Ammon's horn (tissue), 1 donor: ENCODE measurements at places on chromosomes 3 and 15.

DNA sequence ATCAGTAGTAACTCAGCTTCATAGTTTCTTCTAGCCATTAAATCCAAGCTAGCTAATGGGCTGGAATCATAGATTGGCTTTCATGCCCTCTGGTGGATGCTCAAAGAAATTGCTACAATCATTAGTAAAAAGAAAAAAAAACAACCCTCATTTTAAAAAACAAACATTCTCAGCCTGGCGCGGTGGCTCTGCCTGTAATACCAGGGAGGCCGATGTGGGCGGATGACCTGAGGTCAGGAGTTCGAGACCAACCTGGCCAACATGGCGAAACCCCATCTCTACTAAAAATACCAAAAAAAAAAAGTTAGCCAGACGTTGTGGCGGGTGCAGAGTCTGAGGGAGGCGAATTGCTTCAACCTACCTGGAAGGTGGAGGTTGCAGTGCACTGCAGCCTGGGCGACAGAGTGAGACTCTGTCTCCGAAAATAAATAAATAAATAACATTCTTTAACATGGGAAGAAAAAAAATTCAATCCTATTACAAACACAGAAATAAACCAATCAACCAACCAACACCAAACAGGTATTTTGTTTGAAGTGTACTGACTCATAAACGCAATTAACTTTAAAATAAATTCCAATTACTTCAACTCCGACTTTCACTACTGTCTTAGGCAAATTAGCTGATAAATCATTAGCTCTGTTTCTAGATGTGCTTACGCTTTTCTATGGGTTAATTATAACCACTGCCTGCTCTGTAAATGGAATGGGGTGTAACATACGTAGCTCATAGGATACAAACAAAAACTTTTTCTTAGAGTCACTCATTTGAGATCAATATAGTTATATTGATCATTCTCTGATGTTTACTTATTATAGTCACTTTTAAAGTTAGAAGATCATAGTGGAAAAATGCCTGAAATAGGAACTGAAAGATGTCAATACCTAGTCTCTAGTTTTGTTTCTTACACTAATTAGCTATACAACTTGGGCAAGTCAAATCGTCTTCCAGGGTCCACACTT lies 24.9 kb downstream of the TMEM207 start:
- DNase-seq = peak; percentile 80

- DNase-seq = no peak
Observed at GRCh38 chr3:137766041-137766875, 2.1 kb downstream of the SOX14 start.

GRCh38 chr3:40800343-40800742 lies 275.6 kb downstream of the ZNF621 start:
- DNase-seq = no peak

- no peak for DNase-seq
Observed at GRCh38 chr3:184674626-184675025, 37.2 kb downstream of the MAGEF1 start.

GRCh38 chr3:177647341-177647740 lies 450.1 kb upstream of the TBL1XR1 start:
- no peak for DNase-seq

- peak; percentile 21 for DNase-seq
Observed at GRCh38 chr3:104396974-104397669, 969.6 kb upstream of the ALCAM start.

DNA sequence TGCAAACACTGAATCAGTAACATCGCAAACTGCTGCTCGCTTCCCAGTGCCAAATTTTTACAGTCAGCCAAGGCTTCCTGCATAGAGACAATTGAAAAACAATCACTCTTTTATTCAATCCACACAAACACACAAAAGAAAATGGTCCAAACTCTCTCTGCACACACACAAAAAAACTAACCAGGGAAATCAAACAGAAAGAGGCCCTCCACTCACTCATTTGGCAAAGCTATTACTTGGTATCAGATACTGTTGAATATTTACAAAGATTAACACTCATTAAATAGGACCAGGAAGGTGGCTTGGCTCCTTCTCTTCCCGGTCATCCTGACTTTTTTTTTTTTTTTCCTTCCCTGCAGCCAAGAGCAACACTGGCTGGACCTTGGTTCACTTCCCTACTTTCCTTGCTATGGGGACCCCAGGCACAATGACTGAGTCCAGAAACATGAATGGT lies 62.4 kb upstream of the SPATA12 start:
- DNase-seq = peak; percentile 69

- no peak for DNase-seq
Observed at GRCh38 chr3:30664884-30665283, 58.5 kb downstream of the TGFBR2 start.

DNA sequence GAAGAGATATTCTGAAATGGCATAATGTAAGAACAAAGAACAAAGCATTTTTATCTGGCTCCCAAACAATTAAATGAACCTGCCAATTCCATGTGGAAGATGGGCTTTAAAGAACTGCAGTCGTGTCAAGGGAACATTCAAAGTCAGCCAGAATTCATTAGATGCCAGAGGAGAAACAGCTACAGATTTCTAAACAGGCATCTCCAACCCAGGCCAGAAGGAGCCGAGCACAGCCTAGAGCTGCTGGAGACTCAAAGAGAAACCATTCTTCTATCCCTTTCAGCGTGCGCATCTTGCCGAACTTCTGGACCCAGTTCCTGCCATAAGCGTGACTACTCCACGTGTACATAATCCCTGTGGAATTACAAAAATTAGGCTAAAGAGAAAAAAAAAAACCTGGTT lies 60.4 kb downstream of the MB21D2 start:
- DNase-seq = peak; percentile 23

DNA sequence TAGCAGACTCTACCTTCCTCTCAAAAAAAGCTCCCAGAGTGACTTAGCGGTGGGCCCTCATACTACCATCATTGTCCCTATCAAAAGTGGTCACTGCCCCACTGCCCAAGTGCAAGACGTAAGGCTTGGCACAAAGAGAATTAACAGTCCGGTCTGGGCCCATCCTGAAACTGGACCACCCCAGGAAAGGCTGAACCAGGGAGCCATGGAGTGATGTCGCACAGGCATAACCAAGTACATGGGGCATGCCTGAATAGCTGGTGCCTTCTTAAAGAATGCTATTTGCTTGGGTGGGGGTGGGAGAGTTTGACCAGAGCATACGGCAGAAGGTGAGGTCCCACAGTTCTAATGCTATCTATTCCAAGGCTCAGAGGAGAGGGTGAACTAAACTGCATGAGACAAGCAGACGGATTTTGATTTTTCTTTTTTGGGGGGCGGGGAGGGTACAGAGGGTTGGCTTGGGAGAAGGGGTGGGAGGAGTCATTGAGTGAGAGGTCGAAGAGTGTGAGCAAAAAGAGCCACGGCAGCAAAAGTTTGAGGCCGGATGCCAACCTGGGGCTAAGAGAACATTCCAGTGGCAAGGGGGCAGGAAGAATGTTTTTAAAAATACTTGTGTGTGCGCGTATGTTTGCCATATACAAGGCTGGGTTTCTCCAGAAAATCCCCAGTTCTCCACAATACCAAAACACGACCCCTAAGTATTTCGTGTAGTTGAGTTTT lies 50.2 kb downstream of the FAM174B start:
- DNase-seq = no peak

DNA sequence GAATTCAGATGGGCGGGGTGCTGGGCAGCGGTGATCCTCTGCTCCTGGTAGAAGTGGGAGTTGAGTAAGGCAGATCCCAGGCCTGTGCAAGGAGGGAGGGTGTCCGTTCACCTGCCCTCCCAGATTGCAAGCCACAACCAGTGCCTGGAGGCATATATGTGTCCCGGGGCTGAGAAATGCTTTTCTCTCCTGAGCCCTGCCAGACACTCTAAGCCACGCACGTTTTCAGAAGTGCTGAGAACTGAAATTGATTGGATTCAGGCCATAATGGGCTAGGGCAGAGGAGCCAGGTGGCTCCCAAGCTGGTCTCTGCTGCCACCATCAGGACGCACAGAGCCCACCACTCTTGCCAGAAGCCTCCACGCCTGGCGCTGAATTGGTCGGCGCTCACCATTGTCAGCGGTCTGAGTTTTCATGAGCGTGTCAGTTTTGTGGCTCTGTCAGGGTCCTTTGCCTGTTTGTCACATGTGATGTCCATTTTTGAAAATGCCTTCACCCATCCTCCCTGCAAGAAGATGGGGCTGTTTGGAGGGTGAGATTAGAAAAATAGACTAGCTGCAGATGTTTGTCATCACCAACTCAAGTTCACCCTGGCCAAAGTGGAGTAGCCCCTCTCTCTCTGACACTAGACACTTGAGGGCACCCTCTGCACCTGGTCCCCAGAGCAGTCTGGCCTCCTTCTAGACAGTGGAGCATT lies 15.4 kb upstream of the BFSP2 start:
- DNase-seq = peak; percentile 89

DNA sequence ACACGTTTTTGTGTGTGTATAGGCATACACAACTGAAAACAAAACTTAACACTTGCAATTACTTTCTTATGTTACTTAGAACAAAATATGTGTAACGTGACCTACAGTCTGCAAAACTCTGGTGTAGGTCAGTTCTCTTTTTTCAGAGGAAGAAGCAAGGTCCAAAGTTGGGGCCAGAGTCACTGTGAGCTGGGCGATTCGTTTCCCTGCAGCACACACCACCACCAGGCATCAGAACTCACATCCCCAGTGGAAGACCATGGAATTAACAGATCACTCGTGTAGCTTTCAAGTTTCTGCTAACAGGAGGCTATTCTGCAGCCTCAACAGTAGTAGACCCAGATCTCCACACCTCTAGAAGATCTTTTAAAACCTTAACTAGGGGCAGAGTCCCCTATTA lies 25.8 kb downstream of the ANP32A start:
- peak; percentile 71 for DNase-seq

- no peak for DNase-seq
Observed at GRCh38 chr3:139571711-139572110, 32.2 kb upstream of the RBP1 start.

GRCh38 chr3:113844622-113845222 lies 6.1 kb downstream of the GRAMD1C start:
- DNase-seq = peak; percentile 48

DNA sequence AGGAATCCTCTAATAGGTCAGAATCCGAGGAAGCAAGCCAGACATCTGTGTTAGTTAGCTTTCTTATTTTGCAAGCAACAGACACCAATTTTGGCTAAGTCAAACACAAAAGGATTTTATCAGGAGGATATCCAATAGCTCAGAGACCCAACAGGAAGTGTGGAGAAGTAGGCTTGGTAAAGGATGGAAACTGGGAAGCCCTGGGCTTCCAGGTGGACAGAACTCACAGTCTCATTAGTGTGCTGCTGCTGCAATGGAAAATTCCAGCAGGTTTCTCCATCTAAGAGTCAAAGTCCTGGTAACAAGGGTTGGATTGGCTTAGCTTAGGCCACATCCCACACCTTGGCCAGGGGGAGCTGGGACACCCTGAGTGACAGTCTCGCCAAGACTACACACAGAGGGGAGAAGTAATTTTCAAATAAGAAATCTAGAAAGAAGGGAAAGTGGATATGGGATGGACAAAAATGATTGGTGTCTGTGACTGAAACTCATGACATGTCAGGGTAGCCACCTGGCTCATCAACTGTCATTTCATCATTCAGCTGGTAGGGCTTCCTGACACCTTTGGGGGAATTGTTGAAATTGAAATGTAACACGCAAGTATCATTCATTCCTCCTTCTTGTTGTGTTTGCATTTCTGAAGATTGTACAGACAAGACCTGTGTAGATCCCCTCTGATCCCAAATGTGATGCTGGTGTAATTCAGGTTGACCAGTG lies 158.6 kb downstream of the THSD4 start:
- no peak for DNase-seq

DNA sequence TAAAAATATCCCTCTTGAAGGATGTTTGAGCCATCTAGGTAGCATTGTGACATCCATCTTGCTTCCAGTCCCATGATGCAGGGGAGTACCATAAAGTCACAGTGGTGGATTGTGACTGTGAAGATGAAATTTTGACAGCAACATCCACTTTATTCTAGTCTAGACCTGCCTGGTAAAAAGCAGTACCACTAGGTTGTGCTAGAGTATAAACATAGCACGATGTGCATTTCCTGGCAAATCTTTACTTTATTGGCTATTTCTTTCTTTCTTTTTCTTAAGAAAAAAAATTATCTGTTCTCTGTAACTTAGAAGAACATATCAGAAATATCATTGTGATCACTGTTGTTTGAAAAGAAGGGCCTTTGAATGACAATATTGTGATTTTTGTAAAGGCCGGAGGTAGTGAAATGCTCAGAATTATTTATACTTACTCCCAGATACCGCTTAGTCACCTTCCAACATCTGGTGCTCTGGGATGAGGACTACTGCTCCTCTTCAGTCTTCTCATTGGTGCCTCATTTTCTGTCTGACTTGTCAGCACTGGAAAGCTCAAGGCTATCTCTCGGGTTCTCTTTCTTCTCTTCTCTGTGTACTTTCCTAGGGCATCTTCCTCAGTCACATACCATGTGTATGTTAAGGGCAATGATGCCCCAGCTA lies 35.6 kb downstream of the AGBL1 start:
- peak; percentile 10 for DNase-seq

- DNase-seq = peak; percentile 61
Observed at GRCh38 chr3:184234224-184234623, 4.8 kb downstream of the VWA5B2 start.

DNA sequence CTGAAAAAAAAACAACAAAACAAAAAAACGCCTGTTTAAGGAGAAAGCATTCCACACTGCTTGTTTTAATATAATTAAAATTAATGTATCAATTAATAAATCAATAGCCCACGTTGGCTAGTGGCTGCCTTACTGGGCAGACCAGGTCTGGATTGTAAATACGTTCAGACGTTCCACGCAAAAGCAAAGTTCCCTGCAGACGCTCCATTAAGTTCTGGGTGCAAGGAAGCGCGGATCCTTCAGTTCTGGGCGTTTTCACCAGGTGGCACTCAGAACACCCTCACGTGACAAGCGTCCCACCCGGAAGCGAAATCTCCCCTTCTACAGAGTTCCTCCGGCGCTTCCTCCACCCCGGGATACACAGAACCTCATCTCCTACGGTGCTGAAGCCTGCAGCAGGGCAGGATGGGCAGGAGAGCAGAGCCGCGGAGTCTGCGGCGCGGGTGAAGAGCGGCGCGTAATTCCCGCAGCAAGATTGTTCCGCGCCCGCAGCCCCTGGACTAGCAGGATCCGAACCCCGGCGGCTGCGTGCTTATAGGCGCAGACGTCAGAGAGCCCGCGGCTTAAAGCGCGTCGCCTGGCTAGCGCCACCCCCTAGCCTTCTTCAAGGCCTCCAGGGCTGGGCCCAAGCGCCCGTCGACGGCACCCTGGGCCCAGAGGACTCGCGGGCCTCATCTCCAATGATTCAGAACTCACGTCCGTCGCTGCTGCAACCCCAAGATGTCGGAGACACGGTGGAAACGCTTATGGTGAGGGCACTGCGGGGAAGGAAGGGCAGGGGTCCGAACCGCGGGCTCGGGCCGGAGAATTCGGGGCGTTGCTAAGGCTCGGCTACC lies at the start of gene SLC25A38:
SLC25A38 (plus strand) TSS at position 326 of the 836 bp plus-strand sequence; CDS start at position 681, 355 bp downstream.
- peak; percentile 85 for DNase-seq

- no peak for DNase-seq
Observed at GRCh38 chr3:177626045-177626444, 428.8 kb upstream of the TBL1XR1 start.
